ENCODE measurements at places on chromosomes 4 and X.

GRCh38 chrX:78455901-78456300 is 128.5 kb upstream of the CYSLTR1 start:
- no peak for DNase-seq

- no peak for DNase-seq
These were observed 1958.6 kb downstream of the C4orf33 start for GRCh38 chr4:131054489-131055019.

GRCh38 chrX:46703980-46704379 is 54.9 kb downstream of the SLC9A7 start:
- DNase-seq = no peak

GRCh38 chr4:1509366-1509765 is 103.1 kb upstream of the NKX1-1 start:
- no peak for DNase-seq

DNA sequence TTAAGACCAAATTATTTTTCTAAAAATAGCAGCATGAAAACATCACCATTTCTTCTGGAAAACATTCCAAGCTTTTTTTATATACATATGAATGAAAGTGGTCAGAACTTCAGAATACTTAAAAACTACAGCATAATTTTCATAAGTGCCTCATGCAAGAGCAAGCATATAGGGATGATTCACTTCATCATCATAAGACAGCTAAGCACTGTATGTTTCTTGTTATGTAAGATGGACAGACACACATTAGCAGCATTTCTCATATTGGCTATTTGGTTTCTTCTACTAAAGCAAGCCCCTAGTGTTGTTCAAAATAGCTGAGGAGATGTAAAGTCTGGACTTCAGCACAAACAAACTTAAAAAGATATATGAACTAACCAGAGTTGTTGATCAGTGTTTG is 213.1 kb upstream of the NOCT start:
- no peak for DNase-seq

GRCh38 chr4:15811703-15812337 is 33.7 kb downstream of the CD38 start:
- no peak for DNase-seq

- no peak for DNase-seq
These were observed 321.3 kb downstream of the ADGRL3 start for GRCh38 chr4:61521451-61521850.

DNA sequence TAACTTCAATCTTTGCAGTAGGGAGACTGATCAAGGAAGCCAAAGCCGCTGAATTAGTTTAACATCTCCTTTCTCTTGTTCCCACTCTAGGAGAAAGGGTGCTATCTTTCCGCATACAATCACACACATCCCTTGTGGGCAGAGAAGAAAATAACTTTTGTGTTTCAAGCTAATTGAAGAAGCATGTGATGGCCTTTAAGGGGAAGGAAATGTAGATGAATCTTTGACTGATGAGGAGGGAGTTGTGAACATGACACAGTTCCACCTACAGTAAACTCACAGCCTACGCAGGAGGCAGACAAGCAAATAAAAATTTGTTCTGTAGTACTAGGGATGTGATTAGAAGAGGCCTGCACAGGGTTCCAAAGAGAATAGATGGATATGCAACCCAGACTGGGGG is 14.7 kb upstream of the SPATA4 start:
- no peak for DNase-seq

GRCh38 chrX:134026565-134027311 is 41.3 kb upstream of the GPC3 start:
- DNase-seq = no peak

DNA sequence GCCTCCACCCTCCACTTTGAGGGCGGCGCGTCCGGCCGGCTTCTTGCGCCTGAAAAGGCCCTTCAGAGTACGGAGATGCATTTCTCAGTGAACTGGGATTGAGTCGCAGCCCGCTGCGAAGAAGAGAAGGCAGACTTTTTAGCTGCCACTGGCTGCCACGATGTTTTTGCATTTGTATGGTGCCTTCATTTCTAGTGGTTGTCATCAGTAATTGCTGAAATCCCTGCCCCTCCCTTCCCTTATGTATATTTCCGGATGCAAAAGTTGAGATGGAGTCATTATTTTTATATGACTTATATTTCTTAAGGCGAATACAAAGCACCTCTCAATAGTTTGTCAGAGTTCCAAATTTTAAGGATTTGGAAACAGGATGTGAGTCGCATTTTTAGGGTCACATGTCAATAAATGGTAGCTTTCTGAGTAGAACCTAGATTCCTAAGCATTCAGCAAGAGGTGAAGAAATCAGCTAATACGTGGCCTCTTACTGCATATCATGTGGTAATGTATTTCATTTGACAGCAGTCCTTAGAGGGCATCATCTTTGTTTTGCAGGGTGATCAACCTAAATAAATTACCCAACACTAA is 658 bp downstream of the ATP6AP2 start:
- no peak for DNase-seq

All from gastrocnemius medialis (tissue), 4 donors.